ENCODE measurements at places on chromosomes 6 and 20.

GRCh38 chr6:154352898-154353585, 3.6 kb downstream of the IPCEF1 start:
- no peak for DNase-seq

DNA sequence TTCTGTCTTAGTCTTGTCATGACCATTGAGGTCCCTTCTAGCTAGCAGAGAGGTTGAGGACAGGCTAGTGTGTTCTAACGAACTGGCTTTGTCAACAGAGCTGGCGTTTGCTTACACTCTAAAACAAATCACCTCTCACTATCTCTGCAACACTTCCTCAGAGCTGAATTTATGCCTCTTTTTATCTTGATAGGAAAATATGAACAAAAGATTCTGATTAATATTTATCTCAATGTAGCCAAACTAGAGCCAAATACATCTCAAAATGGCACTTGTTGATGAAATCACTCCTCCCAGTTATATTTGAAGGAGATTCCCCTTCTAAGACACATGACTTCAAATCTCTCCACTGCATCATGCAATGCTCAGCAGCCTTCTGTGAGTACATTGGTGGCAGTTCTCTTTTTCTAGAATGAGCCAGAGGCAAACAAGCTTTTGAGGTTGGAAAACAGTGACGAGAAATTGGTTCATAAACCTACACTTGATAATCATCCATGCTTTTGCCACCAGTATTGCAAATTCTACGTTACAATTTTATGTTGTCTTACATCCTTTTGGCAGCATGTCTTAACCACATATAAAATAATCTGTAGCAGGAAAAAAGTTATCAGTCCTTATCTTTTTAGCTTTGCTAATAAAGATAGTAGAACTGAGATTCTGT, 615.7 kb upstream of the CITED2 start:
- DNase-seq: no peak

- DNase-seq: no peak
Observed at GRCh38 chr6:148736774-148737412, 9.9 kb upstream of the UST start.

GRCh38 chr6:55694148-55694547, 115.2 kb upstream of the HMGCLL1 start:
- DNase-seq: no peak

DNA sequence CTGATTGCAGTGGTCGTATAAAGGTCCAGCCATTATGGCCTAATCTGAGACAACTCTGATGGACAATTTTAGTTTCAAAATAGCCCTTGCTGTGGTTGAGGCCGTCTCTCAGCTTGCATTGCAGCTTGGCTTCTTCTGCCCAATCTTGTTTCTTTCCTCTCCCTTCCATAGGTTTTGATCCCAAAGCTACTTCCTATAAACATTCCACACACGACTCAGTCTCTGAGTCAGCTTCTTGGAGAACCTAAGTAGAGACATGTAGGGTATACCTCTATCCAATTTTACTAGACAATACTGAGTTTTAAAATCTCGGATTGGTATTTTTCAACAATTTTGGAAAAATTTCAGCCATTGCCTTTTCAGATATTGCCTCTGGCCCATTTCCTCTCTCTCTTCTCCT, 13.4 kb downstream of the IYD start:
- DNase-seq: no peak

Measured in cortex of kidney (tissue), 1 donor.